Activated gamma-delta T cell (primary cell): ENCODE measurements at places on chromosomes 1 and 21.

DNA sequence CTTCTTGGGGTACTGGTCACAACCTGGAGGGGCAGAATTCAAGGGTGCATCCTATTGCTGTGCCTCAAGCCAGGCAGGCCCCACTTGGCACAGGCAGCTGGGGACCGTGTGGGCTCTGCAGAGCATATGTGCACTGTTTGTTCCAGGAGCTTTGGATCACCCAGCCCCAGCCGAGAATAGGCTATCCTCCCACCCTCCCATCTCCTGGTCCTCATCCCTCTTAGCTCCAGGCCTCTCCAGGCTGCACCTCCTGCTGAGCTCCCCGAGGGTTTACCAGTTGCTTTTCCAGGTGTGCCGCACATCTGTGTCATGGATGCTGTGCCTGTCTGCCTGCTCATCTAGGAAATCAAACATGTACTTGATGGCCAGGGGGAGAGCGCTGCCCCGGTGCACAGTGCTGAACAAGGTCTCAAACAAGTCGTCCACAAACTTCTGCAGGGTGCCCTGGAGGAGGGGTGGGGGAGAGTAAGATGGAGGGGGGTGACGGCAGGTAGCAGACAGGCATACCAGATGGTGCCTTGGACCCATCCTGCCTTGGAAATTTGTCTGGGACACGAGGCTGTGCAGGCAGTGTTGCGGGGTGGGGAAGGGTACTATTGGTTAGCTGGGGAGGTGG is 120.5 kb upstream of the CD34 start:
- no peak for DNase-seq

DNA sequence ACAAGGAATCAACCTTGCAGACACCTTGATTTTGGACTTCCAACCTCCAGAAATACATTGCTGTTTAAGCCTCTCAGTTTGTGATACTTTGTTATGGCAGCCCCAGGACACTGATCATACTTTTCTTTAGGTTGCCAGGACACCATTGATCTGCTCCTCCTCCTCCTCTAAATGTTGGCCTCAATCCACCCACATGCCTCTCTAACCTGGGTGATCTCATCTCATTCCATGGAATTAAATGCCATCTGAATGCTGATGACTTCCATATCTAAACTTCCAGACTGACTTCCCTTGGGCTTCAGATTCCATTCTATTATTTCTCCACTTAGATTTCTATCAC is 7.4 kb upstream of the PPP1R15B start:
- DNase-seq, result no peak

GRCh38 chr1:98660940-98661543 is 479 bp upstream of the SNX7 start:
- no peak for DNase-seq

DNA sequence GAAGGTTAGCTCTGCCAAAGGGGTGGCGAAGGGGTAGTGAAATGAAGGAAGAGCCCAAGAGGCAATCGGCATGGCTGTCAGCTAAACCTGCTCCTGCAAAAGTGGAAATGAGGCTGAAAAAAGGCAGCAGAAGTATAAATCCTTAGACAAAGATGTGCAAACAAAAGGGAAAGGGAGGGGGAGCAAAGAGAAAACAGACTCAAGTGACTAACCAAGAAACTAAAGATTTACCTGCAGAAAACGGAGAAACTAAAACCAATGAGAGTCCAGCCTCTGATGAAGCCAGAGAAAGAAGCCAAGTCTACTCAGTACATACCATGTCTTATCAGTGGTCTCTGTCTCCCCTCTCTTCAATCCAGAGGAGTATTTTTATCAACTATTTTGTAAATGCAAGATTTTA is 25.4 kb downstream of the SCAF4 start:
- DNase-seq, result no peak

GRCh38 chr1:206041640-206042039 is 11.3 kb upstream of the RHEX start:
- no peak for DNase-seq

GRCh38 chr1:67590329-67590728 is 94.7 kb upstream of the GADD45A start:
- no peak for DNase-seq

DNA sequence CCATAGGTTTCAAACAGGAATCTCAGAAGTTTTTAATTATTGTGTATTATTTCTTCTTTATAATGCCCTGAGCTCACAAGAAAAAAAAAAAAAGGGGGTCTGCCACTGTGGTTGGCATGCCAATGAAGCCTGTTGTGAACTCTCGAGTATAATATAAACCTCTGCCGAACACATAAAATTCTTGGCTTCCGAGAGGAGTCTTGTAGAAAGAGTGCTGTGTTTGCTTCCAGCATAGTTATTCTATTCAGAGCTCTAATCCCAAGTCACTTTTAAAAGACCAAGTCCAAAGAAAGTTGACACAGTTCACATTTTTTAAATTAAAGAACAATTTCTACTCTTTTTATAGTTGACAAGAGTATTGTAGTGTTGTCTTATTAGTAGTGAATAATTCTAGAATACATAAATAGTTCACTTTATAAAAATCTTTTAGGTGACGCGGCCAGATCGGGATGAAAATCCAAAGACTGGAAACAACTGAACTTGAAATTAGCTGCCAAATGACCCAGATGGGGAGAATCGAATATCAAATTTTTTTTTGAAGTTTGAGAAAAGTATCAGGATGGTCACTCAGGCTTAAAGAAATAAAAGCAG is 293.2 kb downstream of the DUSP10 start:
- no peak for DNase-seq

GRCh38 chr1:190615818-190616217 is 138.2 kb upstream of the BRINP3 start:
- DNase-seq, result no peak

DNA sequence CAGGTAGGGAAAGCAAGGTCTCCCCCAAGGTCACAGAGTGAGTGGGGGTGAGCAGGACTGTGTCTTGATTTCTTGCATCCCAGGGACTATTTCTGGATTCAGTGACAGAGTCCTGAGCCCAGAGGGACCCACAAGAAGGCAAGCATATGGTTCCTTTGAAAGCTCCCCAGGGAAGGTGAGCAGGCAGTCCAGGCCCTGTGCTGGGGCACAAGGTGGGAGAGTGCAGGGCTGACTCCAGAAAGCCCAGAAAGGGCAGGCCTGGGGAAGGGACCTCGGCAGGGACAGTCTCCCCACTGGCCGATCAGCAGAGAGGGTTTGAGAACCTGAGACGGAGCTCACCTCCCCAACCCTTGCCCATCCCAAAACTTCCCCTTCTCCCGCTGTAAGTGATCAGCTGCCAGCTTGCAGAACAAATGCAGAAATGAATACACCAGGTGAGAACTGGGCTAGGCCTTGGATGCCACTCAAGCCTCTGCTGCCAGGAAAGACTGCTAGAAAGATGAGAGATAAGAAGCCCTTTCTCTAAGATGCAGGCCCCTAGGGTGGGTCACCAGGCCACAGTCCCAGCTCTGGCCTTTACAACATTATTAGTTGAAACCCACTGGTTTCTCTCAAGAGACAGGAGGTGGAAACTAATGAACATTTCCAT is 121.0 kb downstream of the GLIS1 start:
- DNase-seq, result no peak

DNA sequence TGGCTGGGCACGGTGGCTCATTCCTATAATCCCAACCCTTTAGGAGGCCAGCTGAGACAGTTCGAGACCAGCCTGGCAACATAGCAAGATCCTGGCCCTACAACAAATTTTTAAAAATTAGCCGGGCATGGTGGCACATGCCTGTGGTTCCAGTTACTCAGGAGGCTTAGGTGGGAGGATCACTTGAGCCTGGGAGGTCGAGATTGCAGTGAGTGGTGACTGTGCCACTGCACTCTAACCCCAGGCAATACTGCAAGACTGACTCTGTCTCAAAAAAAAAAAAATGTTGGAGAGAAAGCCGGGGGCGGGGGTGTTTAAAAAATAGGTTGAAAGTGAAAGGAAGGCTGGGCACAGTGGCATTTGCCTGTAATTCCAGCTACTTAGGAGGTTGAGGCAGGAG is 16.5 kb downstream of the CLDN19 start:
- no peak for DNase-seq

- DNase-seq, result no peak
Observed at GRCh38 chr1:16149702-16150488, 6.0 kb downstream of the EPHA2 start.

DNA sequence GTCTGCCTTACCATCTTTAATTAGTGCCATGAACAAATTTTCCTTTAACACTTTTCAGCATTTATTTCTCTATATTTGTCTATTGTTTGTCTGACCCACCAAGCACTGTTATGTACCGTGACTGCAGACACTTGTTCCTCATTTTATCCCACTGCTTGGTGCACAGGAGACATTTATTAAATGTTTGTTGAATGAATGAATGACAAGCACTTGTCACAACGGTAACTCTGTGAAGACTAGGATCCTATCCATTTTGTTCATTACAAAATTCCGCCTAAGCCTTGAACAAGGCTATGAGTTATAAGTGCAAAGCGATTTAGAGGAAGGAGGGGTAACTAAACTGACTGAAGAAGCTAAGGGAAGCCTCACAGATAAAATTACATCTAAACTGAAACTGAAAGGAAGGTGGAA is 379 bp upstream of the STRIP1 start:
- no peak for DNase-seq

GRCh38 chr1:31507221-31507620 is 69.1 kb upstream of the TINAGL1 start:
- no peak for DNase-seq

- DNase-seq, result no peak
Observed at GRCh38 chr1:12587981-12588640, 29.9 kb downstream of the DHRS3 start.

GRCh38 chr1:107076841-107077240 is 20.4 kb downstream of the PRMT6 start:
- no peak for DNase-seq

- DNase-seq, result no peak
Observed at GRCh38 chr1:55235722-55236121, 20.6 kb upstream of the USP24 start.

DNA sequence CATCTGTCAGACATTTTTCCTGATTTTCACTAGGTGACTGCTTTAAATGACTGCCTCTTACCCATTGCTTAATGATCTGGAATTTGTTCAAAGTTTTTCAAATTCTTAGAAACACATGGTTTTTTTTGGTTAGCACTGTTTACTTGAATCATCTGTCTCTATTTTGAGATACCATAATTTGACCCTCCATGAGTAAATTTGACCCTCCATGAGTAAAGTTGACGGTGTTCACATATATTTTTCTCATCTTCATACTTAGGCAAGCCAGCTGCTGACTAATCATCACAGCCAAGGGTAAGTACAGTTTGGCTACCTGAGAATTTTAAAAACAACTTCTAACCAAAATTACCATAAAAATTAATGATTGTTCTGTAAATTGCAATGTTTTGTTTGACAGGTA is 586.5 kb downstream of the PTBP2 start:
- DNase-seq, result no peak

DNA sequence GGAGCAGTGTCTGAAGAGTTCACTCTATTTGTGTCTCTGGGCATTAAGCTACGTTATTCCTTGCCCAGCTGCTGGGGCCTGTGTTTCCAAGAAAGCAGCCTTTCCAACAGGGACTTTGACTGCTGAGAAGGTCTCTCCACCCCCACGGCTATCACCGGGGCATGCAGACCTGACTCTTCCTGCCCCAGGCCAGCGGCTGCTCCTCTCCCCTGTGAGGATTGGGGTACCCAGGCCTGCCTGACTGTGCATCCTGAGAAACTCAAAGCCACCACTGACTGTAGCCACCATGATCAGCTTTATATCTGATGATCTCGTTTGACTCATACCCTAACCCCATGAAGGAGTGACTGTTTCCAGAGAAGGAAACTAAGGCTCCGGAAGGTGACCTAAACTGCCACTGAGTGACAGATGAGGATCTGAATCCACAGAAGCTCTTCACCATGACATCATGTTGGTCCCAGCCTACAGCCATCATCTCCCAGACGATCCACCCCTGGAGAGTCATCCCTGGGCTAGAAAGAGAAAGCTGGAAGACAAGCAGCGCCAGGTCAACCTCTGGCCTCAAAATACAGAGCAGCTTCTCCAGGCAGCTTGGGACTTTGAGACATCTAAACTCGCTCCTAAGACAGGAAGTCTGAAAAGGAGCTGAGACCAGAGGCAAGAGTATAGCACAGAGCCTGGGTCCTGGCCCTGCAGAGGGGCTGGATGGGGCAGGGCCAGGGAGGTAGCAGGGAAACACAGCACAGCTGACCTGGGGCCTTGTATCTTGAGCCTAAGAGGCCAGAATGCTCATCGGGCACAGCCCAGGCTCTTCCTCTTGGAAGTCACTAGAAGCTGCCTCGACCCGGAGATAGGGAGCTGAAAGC is 244.0 kb upstream of the VAMP3 start:
- DNase-seq, result no peak

DNA sequence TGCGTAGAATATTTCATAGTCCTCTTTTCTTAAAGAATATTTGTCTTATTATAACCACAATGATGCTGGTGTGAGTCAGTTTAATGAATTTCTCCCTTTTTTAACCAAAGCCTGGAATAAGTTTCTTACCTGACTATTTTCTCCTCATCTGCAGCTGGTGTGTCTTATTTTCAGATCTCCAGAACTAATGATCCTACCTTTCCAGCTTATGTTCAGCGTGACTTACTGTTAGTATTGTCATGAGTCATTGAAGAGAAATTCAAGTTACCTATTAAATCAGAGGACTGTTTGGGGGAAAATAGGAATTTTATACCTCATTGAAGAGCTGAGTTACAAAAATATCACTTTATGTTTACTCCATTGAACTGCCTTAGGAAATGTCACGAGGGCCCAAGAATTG is 482.1 kb downstream of the RWDD3 start:
- no peak for DNase-seq

- DNase-seq, result no peak
Observed at GRCh38 chr1:75985827-75986226, 53.6 kb upstream of the ASB17 start.

- DNase-seq, result no peak
Observed at GRCh38 chr1:180229483-180230415, at the start of gene LHX4. Gene LHX4, plus strand, starts transcription at chr1:180230264. Its CDS starts 266 bp downstream, at chr1:180230530.

DNA sequence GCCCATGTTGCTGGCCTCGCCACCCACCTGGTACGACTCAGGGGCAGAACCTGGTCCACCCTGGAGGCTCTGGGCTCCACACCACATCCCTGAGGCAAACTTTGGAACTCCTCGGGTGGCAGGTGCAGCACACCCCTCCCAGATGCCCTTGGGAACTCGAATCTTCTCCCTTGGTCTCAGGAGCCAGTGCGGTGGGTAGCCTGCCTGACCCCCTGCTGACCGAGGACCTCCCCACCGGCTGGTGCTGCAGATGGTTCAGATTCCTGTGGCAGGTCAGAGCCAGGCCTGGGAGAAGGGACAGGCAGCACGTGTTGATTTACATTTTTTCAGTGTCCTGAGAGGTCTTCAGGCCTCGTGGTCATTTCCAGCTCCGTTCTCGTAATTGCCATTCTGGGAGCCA is 6.3 kb upstream of the CFAP410 start:
- DNase-seq, result no peak

DNA sequence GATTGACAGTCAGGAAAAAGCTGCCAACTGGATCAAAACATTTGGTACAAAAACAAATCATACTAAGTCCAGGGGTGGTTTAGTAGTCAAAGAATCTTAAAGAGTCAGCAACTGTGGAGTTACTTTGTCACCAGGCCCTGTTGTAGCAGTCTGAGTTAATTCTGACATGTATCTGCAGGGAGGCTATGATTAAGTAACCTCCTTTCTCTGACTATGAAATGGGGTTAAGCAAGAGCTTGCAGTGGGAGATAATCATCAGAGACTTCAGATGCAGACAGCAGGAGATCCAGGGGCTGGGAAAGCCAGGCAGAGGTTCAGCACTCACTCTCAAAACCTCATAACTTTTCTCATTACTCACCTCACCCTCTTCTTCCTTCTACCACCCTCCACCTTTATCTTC is 99.2 kb upstream of the BTG3 start:
- DNase-seq, result no peak

- no peak for DNase-seq
Observed at GRCh38 chr1:44831516-44831915, 11.5 kb downstream of the PTCH2 start.
